ENCODE measurements at places on chromosomes 16 and 17.

- no peak for DNase-seq
These were observed 80.8 kb upstream of the CCL1 start for GRCh38 chr17:34443619-34444469.

DNA sequence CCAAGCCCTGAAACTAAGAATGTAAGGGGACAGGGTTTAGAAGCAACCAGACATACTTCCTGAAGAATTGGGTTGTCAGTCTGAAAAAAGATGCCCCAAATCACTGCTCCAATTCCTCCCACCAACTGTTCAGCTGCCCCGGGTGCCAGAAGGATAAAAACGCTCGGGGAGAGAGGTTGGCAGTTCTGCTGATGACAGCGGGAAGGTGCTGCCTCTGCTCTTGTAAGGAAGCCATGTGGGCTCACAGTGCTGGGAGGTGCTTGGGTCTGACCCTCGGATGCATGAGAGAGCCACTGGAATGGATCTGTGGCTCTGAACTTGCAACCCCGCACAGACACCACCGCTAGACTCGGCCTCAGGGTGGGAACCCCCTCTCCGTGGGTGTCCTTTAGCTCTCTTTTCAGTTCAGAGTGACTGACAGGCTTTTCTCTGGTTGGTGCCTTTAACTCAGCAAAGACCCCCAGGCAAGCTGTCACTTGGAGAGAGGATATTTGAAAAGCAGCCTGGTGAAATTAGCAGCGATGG lies 364.8 kb upstream of the RBFOX1 start:
- no peak for DNase-seq

DNA sequence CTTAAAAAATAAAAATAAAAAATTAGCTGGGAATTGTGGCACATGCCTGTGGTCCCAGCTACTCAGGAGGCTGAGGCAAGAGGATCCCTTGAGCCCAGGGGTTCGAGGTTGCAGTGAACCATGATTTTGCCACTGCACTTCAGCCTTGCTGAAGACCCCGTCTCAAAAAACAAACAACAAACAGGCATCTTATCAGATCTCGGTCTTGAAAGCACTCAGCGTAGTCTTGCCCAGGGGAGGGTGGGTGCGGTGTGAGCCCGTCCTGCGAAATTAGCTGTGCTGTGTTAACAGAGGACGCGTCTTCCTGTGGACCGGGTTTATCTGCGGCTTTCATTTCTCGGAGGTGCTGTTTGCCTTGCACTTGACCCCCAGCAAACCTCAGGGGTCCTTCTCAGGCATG lies 5.4 kb downstream of the GAA start:
- no peak for DNase-seq

- DNase-seq = no peak
These were observed 161.7 kb upstream of the CDH5 start for GRCh38 chr16:66204756-66205155.

Data from esophagus squamous epithelium (tissue), 5 donors.